Left hindlimb (tissue), 1 donor: ENCODE measurements at places on chromosomes 2 and 18.
A peak's percentile ranks its signal among the peaks of the same experiment; 100 is the strongest.

GRCh38 chr2:182977463-182977862 is 60.8 kb downstream of the NCKAP1 start:
- DNase-seq, result no peak

- no peak for DNase-seq
These were observed 10.5 kb downstream of the GDF7 start for GRCh38 chr2:20677301-20678085.

- DNase-seq, result no peak
These were observed 731.4 kb upstream of the CHAC2 start for GRCh38 chr2:53036196-53036595.

DNA sequence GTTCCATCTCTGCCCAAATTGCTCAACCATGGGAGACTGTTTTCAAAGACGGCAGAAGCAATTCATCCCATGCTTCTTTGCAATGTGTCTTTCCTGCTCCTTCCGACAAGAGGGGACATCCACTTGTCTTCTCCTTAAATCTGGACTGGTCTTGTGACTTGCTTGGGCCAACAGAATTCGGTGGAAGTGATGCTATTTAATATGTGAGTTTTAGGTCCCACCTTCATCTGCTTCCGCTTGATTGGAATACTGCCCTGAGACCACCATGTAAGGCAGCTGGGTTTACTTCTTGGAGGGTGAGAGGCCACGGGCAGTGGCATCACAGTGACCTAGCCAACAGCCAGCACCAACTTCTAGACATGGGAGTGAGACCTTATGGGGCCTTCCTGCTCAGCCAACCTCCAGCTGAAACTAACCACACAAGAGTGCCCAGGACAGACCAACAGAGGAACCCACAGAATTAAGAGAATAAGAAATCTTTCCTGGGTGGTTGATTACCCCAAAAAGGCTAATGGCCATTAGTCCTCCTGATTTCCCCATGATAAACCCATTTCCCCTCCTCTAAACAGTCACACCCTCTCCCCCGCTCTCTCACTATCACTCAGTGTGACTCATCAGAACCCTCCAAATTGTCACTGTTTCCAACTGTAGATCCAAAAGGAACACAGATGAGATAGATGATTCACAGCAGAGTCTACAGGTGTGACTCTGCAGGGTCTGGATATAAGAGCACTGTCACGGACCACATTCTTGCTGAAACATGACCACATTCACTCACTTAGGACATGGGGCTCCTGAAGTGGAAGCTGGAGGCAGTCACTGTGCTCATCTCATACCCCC is 16.2 kb upstream of the RHOB start:
- no peak for DNase-seq

DNA sequence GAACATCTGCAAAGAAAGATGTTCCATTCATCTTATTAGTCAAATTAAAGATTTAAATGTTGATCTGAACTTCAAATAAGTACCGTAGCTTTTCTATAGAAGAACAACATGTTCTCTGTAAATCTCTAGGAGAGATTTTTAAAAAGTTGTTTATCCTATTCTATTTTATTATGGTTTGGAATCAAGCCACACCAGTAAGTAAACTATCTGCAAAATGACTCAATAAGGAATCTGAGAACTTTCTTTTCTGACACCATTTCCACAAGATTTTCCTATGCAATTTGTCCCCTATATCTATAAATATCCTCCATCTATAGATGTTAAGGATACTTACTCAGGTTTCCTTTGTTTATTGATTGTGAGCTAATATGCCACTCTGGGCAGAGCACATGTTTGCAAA is 736.6 kb downstream of the CBLN2 start:
- no peak for DNase-seq

GRCh38 chr2:121266543-121267106 is 18.4 kb downstream of the TFCP2L1 start:
- no peak for DNase-seq

- DNase-seq, result no peak
These were observed 232.0 kb downstream of the CNTNAP5 start for GRCh38 chr2:124257120-124257519.

- no peak for DNase-seq
These were observed 43.9 kb downstream of the ST6GAL2 start for GRCh38 chr2:106841886-106842645.

GRCh38 chr2:176270100-176270750 is 983 bp downstream of the MTX2 start:
- DNase-seq, result no peak

DNA sequence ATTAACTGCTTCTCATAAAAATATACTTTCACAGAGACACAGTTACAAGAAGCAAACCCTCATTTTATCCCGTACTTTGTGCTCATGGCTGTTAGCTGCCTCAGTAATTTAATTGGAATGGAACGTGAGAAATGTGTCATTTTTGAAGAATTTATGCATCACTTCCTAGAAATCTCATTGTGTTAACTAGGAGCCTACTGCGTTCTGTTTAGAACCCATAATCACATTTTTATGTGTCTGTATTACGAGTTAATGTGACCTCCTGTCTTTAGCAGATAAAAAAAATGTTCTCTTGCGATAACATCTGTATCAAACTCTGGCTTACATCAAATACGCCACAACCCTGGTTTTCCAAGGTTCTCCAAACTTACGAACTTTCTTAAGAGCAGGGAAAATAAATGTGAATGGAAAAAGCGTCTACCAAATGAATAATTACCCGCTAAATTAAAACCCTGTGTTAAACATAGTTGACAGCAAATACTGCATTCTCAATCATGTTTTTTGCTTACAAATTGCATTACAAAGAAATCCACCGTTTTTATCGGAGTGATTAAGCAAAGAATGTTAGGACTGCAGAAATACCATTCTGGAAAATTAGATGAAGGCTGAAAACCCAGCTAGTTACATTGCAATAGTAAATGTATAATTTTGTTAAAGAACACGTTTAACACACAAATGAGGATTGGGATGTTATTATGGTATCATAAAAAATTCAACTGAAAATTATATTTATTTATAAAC is 12.1 kb upstream of the GBX2 start:
- DNase-seq, result no peak

DNA sequence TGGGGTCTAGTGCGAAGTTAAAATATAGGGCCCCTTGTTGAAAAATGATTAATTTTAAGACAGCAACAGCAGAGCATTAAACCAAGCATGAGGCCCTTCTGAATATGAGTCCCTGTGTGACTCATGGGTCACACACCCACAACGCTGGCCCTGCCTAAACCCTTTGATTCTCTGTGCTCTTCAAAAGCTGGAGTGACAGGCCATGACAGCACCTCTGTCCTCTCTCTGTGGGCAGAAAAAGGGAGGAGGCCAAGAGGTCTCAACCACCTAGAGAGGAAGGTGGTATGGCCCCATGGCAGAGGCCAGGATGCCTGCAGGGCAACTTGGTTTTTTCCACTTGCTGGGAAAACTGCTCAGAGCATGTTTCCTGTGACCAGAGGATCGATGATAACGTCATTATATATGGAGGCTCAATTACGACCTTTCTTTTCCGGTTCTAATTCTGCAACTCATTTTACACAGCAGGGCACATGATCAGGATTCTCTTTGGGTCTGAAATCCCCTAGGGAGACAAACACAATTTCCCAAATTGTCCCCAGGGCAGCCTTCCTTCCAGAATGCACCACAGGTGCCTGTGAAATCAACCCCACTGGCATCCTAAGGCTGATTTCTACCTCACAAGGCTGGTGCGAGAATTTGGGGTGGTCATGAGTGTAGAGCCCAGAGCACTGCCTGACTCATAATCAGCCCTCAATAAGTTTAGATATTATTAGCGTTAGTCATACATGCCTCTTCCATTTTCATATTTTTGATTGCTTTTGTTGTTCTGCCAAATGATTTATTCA is 102.0 kb upstream of the PPP1CB start:
- DNase-seq, result peak; percentile 17

- no peak for DNase-seq
These were observed 17.4 kb upstream of the KCMF1 start for GRCh38 chr2:84953535-84953934.

- no peak for DNase-seq
These were observed 95.6 kb downstream of the SH3BP4 start for GRCh38 chr2:235047171-235048160.

DNA sequence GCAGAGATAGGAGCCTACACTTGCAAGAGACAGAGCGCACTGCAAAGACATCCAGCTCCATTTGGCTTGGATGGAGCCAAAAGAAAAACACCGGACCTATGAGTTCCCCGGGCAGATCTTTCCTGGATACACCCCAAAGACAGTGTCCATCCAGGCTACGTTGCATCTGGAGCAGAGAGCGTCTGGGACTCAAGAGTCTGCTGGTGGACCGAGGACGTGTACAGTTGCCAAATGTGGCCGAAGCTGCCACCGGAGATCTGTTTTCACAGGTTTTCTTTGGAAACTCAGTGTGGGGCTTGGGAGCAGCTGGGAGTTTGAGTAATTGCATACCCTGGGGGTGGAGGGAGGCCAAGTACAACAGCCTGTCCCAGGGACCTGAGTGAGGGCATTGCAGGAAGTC is 192.3 kb upstream of the OSR1 start:
- no peak for DNase-seq

- no peak for DNase-seq
These were observed 271.5 kb upstream of the LYPD1 start for GRCh38 chr2:132941296-132942020.

- no peak for DNase-seq
These were observed 793.5 kb upstream of the HS6ST1 start for GRCh38 chr2:129112181-129112580.

DNA sequence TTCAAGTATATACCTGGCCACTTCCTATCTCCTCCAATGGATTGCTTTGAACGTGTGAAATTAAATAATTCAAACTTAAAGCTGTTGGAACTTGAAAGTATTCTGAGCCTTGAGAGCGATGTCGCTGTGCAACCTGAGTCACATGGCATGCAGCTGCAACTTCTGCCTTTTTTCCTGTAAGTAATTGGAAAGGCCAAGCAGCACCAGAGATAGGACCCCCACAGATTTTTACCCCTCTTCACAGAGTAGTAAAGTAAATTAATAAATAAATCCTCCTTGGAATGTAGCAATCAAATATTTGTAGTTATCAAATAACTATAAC is 3.2 kb upstream of the RNF149 start:
- no peak for DNase-seq

DNA sequence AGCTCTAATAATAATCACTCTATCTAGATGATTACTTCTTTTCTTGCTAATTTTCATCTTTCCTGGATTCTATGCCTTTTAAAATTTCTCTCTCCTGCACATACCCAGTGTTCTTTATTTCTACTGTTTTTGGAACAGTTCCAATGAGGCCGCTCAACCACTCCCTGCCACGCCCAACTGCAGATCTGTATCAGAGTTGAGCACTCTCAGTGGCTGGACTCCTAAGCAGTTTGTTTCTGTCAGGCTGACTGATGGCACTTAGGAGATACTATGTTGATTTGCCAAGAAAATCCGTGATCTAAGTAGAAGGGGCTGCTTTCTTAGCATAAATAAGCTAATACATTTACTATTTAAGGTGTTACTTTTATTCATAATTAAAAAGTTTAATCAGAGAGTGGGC is 192.8 kb downstream of the ARHGAP15 start:
- DNase-seq, result no peak

DNA sequence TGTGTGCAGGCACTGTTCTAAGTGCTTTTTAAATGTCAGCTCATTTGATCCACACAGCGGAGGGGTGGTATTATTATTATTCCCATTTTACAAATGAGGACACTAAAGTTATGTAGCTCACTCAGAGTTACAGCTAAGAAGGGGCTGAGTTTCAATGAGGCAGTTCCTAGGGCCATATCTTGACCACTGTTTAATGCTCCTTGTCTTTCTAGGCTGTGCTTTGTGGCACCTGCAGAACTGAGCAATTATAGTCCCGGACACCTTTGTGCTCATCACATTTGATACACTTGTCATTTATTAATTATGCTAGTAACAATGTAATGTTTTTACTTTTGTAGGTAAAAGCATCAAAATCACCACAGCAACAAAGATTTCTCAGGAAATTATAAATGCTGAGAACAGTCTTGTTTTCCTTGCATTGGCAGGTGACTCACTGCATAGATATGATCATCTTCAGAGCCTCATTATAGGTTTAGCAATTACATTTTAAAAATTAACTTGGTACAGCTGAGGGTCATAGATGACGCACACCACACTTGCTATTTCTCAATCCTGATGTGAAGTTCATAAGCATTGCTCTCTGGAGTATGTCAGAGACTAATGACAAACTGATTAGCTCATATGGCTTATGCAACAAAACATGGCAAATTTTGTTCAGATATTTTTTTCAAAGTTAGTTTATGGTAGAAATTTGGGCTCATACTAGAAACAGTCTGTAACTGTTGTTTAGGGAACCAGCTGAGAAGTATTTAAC is 366.8 kb downstream of the TGIF1 start:
- DNase-seq, result no peak

- peak; percentile 52 for DNase-seq
These were observed 62.5 kb downstream of the SLC4A3 start for GRCh38 chr2:219689676-219690628.
